ENCODE measurements at places on chromosomes 13 and 19. TPM values are rescaled to one million over a fixed set of nuclear protein-coding genes. Genes with fewer than 3 reads are reported as not detected.

- H3K4me3 ChIP-seq: no peak overlapping the region
- no peak overlapping the region for H3K27ac ChIP-seq
- H3K27me3 ChIP-seq: no peaks in the 10 kb centered on the region
- H3K36me3 ChIP-seq: no peaks in the 10 kb centered on the region
These were observed 18.2 kb downstream of the FCGBP start for GRCh38 chr19:39916236-39916635.

- no peak overlapping the region for H3K4me3 ChIP-seq
- no peak overlapping the region for H3K27ac ChIP-seq
These were observed 110.6 kb downstream of the SIPA1L3 start for GRCh38 chr19:38017401-38018151.

- H3K27me3 ChIP-seq: no peaks in the 10 kb centered on the region
- H3K36me3 ChIP-seq: no peaks in the 10 kb centered on the region
- H3K27ac ChIP-seq: no peak overlapping the region
These were observed 2.5 kb upstream of the NR2F6 start for GRCh38 chr19:17248011-17248776.

DNA sequence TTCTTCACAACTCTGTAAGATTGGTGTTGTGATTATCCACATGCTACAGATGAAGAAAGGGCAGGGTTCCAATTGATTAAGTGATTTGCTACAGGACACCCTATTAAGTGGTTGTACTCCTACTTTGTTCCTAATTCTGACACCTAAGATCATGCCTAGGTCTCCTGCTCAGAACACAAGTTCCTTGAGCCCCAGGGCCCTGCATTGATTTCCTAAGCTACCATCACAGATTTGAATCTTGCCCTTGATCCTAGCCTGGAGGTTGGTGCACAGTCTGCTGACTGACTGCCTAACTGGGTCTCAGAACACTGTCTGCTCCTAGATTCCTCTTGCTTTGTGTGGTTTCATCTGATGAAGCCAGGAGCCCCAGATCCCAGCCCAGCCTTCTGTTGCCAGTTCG, 19.6 kb upstream of the WDFY2 start:
- no peak overlapping the region for H3K27ac ChIP-seq
- H3K4me1 ChIP-seq: no peaks in the 10 kb centered on the region
- H3K27me3 ChIP-seq: no peaks in the 10 kb centered on the region
- no peak for DNase-seq
- H3K4me3 ChIP-seq: no peak overlapping the region

- no peak overlapping the region for H3K27ac ChIP-seq
- H3K4me1 ChIP-seq: no peaks in the 10 kb centered on the region
- H3K27me3 ChIP-seq: no peaks in the 10 kb centered on the region
- no peak for DNase-seq
- no peaks in the 10 kb centered on the region for H3K36me3 ChIP-seq
These were observed 23.0 kb upstream of the PSPC1 start for GRCh38 chr13:19805765-19806164.

DNA sequence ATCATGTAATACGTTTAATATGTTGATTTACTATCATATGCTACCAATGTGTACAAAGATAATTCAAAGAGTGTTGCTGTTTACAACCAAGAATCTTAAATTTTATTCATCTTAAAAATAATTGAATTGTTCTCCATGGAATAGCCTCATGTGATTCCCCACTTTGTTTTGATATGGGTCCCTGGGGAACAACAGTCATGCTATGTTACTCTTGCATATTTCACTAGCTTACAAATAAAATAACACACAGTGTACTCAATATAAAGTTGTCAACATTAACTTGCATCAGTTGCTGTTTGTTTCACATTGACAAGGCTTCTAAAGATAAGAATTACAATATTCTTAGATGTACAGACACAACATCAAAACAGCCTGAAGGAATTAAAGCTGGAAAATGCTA, 2.3 kb downstream of the ENOX1 start:
- no peak for DNase-seq
- H3K4me1 ChIP-seq: peaks cover 39% of the 10 kb centered on the region
- no peaks in the 10 kb centered on the region for H3K27me3 ChIP-seq
- H3K36me3 ChIP-seq: no peaks in the 10 kb centered on the region
- no peak overlapping the region for H3K27ac ChIP-seq

DNA sequence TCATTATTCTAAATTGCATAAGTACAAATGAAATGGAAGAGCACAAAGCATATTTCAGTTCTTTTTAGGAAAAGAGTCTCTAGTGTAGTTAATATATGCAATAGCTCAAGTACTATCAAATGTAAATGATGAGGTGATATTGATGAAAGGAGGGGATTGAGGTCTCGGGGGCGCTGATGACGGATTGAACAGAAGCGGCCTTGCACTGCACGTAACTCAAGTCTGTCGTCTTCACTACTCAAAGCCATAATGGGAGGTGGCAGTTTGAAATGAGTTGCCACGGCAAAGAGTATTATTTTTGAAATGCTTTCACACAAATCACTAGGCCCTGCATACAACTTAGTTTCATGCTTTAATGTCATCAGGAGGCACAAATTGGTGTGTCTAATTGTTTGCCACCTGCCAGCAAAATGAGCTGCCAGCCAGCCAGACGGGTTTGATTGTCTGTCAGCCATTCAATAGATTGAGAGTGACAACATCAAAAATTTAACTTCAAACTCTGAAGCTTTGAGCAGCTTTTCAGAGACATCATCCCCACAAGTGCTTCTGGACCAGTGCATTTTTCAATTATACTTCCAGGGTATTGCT, 256.6 kb downstream of the NBEA start:
- no peaks in the 10 kb centered on the region for H3K36me3 ChIP-seq
- DNase-seq: no peak
- H3K4me3 ChIP-seq: no peak overlapping the region

GRCh38 chr19:41705393-41706174, 2.8 kb upstream of the CEACAM5 start:
- peaks cover 5% of the 10 kb centered on the region for H3K27me3 ChIP-seq
- H3K27ac ChIP-seq: no peak overlapping the region
- no peaks in the 10 kb centered on the region for H3K36me3 ChIP-seq

GAPDHS gene
- not detected for total RNA-seq

CYP2A7 gene
- total RNA-seq: not detected

CDX2 gene
- not detected for total RNA-seq

TLE5 gene
- 1,050 TPM for total RNA-seq

GATAD2A gene
- total RNA-seq: 27.7 TPM

KIR2DL3 gene
- total RNA-seq: not detected

PROZ gene
- not detected for total RNA-seq

Measured in right atrium auricular region (tissue), 2 donors.